ENCODE measurements at places on chromosomes 1 and 21.

- DNase-seq, result no peak
Measured at GRCh38 chr21:44408226-44408625, 47.1 kb upstream of the LRRC3 start.

GRCh38 chr1:93414749-93415148, 33.2 kb upstream of the FNBP1L start:
- no peak for DNase-seq

GRCh38 chr1:204814166-204814884, 56.3 kb upstream of the NFASC start:
- no peak for DNase-seq

GRCh38 chr21:35090403-35090802, 41.3 kb upstream of the RUNX1 start:
- no peak for DNase-seq

- peak; percentile 39 for DNase-seq
Measured at GRCh38 chr21:28516991-28517592, 475.6 kb downstream of the LTN1 start.

- DNase-seq, result no peak
Measured at GRCh38 chr1:6329851-6330250, 63.7 kb downstream of the ACOT7 start.

DNA sequence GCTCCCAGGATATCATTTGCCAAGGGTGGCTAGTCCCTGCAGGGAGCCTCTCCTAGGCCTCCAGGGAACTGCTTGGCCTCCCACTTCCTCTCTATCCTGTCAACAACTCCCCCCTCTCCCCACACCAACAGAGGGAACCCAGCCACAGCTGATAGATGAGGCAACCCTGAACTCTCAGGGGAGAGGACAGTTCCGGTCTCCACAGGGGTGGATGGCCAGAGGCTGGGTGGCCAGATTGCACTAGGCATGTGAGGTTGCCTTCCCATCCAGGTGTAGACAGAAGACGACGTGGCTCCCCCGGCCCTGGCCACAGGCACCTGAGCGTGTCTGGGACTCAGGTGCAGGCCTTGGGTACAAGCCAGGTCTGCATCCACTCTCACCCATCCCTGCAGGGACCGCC, 53.3 kb downstream of the TOR1AIP2 start:
- no peak for DNase-seq

DNA sequence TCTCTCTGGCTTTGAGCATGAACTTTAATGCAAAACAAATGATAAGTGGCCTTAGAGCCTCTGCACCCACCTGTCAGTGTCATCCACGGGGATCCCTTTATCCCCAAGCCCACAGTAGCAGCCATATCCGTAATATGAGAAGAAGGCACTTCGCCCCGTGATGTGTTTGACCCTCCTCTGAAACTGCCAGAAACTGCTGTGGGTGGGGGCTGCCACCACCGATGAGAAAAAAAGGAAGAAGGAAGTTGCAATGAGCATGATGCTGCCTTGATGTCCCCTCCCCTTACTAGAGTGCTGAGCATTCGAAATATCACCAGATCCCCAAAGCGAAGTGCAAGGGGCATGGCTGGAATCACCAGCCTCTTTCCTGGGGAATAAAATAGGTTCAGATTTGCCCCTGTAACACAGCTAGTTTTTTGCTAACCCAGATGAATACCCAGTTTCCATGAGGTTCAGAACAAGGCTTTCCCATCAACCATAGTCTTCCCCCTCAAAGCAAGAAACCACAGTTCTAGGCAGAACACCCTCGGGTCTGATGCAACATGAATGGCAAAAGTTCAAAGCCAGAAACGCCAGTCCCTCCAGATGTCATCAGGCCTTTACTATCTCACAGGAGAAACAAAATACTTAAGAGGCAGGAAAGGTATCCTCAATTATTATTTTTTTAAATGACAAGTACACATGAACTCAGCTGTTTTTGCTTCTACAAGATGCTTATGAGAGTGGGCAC, 10.8 kb upstream of the UBXN10 start:
- no peak for DNase-seq

GRCh38 chr21:44279354-44280260, 6.1 kb upstream of the AIRE start:
- no peak for DNase-seq

GRCh38 chr1:7256526-7256925, 471.3 kb downstream of the CAMTA1 start:
- DNase-seq, result no peak

DNA sequence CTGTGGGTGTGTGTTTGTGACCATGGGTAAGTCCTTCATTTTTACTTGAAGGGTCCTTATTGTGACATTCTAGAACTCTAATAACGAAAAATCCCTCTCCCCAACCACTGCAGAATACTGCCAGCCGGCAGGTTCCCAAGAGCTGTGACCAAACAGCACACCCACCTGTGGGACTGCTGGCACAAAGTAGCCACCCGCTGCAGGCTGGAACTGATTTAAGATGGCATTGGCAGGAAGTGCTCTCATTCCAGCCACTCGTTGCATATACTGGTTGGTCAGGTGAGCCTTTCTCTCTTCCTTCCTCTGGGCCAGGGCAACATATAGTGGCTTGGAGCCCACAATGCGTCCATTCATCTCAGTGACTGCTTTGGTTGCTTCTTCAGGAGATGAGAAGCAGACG, 11.6 kb downstream of the PABPC4 start:
- DNase-seq, result no peak

- DNase-seq, result no peak
Measured at GRCh38 chr1:212670301-212670700, 29.3 kb downstream of the BATF3 start.

- DNase-seq, result no peak
Measured at GRCh38 chr1:208234721-208235120, 9.5 kb downstream of the PLXNA2 start.

GRCh38 chr1:94087193-94087592, 33.8 kb downstream of the ABCA4 start:
- no peak for DNase-seq

DNA sequence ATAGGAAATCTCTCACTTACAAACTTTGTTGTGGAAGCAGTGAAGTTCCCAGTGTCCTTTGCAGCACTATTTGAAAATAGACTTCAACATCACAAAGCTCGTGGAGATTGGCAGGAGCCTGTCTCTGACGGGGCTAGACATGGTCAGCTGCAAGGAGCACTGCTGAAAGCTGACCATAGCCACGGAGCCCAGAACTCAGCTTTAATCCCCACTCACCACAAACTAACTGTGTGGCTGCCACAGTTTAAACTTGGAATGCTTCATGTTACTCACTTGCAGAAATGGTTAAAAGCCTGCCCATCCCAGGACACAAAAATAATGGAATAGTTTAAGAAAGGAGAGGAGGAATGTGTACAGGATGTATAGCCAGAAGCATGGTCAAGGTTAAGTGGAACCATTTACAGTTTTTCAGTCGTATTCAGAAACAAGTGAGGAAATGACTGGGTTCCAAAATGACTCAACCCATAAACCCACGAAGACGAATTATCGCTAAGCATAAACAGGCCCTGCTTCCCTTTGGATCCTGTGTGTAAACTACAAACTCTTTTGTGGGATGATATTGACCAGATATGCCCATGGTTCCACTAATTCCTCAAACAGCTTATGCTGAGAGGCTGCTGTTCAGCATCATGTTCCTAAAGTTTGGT, 18.2 kb downstream of the DNALI1 start:
- peak; percentile 74 for DNase-seq

DNA sequence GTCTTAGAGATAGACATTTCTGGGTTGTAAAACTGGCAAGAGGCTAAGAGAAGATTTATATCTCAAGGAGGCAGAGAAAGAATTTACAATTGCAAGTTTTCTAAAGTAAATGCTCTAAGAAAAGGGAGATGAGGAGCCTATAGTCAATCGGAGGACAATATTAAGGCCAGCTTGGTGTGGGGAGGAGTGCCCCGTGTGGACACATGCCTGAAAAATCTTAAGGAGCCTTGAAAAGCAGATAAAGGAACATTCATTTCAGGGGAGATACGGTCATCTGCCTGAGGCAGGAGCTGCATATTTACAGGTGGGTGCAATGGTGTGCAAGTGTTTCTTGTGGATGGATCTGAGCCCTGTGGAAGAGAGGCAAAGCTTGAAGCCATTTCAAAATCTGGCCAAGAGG, 25.6 kb downstream of the FCRL2 start:
- DNase-seq, result no peak

DNA sequence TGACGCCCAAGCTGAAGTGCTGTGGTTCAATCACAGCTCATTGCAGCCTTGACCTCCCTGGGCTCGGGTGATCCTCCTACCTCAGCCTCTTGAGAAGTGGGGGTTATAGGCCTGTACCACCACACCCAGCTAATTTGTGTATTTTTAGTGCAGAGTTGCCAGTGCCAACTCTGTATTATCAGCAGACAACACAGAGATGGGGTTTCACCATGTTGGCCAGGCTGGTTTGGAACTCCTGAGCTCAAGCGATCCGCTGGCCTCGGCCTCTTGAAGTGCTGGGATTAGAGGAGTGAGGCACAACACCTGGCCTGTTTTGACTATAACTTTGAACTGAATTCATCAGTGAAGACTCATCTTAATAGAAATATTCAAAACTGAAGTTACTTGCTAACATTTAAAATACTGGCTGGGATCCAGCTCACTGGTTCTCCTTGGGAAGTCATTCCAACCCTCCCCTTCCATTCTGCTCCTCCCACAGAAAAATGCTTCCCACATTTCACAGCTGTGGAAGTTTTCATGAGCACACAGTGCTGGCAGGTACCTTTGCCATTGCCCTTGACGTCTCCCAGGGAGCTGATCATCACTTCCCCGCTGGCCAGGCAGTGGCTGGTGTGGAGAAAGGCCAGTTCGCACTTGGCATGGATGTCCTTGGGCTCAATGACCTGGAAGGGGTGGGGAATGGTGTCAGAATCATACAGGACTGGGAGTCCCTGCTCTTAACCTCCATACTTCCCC, 4.7 kb downstream of the SELENBP1 start:
- no peak for DNase-seq

DNA sequence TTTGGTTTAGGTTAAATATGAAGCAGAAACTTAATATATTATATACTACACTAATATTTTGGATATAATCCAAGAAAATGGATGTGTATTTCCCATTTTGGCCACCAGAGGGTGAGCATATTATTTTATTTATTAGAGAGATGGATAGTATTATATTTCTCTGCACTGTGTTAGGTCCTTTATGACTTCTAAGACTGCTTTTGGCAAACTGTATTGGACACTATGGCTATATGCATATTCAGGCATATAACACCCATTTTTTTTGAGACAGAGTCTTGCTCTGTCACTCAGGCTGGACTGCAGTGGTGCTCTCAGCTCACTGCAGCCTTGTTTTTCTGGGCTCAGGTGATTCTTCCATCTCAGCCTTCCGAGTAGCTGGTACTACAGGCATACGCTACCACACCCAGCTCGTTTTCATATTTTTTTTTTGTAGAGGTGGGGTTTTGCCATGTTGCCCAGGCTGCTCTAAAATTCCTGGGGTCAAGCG, 17.8 kb upstream of the PGM1 start:
- DNase-seq, result no peak

GRCh38 chr1:12456979-12457378, 161.0 kb downstream of the DHRS3 start:
- no peak for DNase-seq

- no peak for DNase-seq
Measured at GRCh38 chr1:19010503-19010902, 54.0 kb upstream of the IFFO2 start.

- DNase-seq, result no peak
Measured at GRCh38 chr21:34687745-34688144, 19.0 kb downstream of the CLIC6 start.

DNA sequence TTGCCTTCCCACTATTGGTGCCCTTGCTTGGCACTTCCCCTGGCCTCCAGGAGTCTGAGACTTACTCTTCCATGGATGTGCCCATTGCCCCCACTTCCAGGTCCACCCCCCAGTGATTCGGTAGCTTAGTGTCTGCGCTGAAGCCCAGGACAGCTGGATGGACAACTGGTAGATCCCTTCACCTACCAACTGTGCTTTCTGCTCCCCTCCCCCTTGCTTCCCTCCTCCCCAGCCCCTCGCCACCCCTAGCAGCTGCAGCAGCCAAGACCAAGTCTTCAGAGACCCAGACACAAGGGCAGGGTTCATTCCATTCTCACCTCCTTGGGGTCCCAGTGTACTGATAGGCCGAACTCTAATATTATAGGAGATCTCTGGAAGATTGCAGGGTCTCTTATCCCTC, 6.9 kb downstream of the LMNA start:
- no peak for DNase-seq

- DNase-seq, result no peak
Measured at GRCh38 chr1:201783572-201783971, 45.4 kb upstream of the IPO9 start.

GRCh38 chr21:39006571-39007311, 176.5 kb downstream of the PSMG1 start:
- DNase-seq, result no peak

DNA sequence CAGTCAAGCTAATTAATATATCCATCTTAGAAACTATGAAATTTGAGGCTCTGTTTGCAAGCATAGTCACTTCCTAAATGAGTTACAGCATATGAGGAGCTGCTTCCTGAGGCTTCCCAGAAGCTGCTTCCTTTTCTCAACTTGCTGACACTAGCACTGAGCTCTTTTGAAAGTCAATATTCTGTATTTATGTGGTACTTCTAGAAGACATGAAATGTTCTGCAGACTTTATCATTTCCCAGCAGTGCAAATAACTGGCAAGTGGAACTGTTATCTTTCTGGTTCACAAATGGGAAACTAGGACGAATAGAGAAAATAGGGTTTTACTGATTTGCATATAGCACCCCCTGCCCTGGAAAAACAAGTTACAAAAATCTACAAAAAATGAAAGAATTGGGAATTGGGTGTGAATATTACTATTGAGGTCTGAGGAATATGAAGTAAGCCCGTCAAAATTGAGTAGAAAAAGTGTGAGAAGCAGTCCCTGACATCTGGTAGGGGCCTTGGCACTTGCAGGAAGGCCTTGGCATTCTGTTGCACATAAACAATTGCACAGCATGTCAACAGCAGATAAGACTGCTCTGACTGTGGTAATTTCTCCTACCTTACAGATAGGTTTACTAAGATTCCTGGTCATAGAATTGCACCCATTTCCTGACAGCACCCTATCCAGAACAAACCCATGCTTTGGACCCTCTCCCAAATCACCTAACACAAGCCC, 7.1 kb downstream of the GIPC2 start:
- no peak for DNase-seq

DNA sequence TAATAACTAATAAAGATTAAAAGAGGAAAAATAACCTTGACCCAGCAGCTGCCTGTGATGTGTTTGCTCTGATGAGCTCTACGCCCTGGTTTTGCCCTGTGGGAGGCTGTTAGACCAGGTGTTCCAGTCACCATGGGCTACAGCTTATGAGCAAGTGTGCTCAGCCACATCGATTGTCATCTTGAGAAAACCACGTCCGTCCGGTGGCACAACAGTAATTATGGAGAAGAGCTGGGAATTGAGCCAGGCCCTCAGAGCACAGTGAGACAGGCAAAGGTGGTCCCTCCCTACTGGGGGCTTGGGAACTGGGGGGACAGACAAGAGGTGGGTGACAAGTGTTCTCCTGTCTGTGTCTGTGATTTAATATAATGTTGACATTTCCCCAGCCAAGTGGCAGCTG, 420.5 kb downstream of the MATN1 start:
- DNase-seq, result no peak

DNA sequence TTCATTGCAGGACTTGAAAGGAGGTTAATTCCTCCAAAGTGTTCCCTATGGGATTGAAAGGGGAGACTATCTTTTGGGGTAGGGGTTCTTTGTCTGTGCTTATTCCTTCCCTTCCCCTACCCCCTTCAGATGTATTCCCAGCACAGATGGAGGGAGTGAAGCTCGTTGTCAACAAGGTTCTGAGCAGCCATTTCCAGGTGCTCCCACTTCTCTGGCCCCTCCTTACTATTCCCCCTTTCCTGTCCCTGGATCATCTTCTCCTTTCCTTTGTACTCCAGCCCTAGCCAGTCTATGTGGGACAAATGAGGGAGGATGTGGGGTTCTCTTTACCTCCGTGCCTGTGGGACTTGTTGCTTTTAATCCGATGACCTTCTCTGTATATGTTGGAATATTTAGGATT, 899 bp downstream of the TOMM40L start:
- DNase-seq, result no peak

Measured in T-helper 1 cell (primary cell).